Activated CD8-positive, alpha-beta T cell treated with anti-CD3 and anti-CD28 coated beads for 36 hours (primary cell): ENCODE measurements at places on chromosomes 4 and X. TPM values are rescaled to one million over a fixed set of nuclear protein-coding genes. Genes with fewer than 3 reads are reported as not detected.
A peak's percentile ranks its signal among the peaks of the same experiment; 100 is the strongest.

DNA sequence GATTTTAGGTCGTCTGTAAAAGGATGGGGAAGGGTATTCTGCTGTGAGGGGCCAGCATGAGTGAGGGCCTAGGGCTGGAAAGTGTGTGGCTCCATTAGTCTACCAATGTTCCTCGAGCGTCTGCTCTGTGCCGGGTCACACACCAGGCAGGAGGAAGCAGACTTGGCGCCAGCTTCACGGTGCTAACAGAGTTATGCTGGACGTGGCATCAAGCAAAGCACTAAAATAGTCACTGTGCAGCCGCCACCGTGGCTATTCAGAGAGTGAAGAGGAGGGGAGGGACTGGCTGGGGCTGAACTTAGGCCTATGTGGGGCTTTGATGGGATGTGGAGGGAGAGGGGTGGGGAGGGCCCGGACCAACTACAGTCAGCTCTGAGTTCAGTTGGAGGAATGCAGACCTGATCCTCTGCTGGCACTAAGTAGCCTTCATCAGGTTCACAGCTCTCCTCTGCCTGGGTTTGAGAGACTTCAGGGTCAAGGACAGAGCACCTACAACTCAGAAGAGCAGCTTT is 83.9 kb upstream of the MSX1 start:
- DNase-seq, result no peak

The F8A3 gene
- 11.0 TPM for total RNA-seq

DNA sequence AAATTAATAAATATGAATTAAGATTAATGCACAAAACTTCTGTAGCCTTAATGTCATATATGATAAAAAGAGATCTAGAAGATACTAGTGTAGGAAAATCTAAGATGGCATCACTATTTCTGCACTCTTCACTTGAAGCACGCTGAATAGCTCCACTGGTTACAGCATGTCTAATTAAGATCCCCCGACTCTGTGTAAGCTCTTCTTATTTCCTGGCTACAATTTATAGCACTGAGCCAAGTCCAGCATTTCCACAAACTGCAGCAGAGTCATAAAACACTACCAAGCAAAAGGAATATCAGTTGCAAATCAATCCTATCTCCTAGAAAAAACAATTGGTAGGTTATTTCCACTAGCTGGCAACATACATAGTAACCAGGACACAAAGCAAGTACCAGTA is 1.3 kb upstream of the CCNA2 start:
- DNase-seq, result no peak

The TKTL2 gene
- total RNA-seq, result not detected

DNA sequence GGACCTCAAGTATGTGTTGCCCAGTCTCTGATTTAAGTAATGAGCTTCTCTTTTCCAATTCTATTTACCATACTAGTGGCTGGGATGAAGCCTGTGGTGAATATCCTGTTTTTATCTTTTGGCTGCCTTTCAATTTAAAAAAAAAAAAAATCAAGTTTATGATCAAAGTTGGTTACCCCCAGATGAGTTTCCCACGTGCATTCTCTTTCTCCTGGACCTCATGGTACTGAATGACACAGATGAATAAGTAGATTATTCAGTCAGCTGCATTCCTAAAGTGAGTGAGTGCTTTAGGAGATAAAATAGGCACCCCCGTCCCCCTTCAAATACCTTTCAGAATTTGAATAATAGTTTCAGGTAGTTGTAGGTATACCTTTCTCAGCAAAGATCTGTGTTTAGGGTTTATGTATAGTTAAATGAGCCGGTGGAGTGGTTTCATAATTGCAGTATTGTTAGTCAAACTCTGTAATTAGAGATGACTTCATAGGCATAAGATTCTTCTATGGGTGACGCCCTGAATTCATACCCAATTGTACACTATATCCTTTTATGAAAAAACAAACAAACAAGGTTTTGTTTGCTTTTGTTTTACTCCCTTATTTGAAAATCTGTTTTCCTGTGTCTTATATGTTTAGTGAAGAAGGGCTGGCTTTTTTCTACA is 41.9 kb downstream of the PLS3 start:
- DNase-seq, result no peak

The IL1RAPL2 gene
- not detected for total RNA-seq

DNA sequence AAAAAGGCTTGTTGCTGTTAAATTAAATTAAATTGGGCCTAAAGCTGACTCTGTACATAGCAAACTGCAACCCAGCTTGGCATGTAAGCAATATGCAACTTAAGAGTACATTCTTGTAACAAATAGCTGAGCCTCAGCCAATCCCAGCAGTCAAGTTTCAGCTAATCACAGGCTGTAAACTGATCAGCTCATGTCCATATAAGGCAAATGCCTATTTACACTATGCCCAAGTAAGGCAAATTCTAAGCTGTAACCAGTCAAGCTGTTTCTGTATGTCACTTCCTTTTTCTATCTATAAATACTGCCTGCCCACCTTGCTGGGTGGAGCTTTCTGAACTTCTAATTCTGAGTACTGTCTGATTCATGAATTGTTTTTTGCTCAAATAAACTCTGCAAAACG is 429.1 kb upstream of the FTHL17 start:
- no peak for DNase-seq

The RENBP gene
- 15.8 TPM for total RNA-seq

The FATE1 gene
- total RNA-seq, result not detected

DNA sequence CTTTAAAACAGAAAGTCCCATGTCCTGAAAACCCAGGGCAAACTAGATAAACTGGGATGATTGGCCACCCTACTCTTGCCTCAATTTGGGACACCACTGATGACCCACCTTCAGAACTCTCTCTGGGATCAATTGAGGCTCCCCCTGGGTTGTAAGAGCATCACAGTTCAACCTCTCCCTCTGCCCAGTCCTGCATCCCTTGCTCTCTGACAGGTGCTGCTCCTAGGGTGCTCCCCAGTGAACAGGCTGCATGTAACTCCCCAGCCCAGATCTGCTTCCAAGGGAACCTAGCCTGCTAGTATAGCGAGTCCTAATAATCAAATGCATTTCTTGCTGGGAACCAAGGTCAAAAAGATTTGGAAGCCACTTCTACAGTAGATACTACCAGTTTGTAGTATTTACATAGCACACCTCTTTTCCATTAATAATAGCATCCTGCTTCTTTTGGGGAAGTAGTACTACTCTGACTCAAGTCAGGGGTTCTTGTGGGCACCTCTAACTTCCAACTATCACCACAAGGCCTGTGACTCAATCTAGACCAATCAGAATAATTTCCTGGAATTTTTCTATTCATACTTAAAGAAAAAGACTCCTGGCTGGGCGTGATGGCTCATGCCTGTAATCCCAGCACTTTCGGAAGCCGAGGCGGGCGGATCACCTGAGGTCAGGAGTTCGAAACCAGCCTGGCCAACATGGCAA is 42.1 kb upstream of the SPINK2 start:
- DNase-seq, result no peak

DNA sequence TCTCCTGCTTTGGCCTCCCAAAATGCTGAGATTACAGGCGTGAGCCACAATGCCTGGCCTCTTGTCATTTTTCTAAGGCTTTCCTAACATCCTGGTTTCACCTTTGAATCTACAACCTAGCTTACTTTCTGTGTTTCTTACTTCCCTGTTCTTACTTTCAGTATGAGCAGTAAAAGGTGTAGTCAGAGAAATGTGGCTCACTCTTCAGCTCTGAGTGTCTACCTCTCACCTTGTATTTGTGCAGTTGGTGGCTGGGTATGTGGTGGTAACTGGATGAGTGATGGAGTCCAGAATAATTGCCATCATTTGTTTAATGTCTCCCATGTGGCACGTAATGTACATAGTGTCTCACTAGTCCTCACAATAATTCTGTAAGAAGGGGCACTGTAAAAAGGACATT is 19.1 kb upstream of the CXCL11 start:
- DNase-seq, result peak; percentile 44

GRCh38 chr4:56220261-56220660 is 167.0 kb downstream of the AASDH start:
- no peak for DNase-seq

GRCh38 chrX:124383354-124383753 is 37.0 kb downstream of the SH2D1A start:
- DNase-seq, result no peak

The NSUN7 gene
- total RNA-seq, result 0.22 TPM

DNA sequence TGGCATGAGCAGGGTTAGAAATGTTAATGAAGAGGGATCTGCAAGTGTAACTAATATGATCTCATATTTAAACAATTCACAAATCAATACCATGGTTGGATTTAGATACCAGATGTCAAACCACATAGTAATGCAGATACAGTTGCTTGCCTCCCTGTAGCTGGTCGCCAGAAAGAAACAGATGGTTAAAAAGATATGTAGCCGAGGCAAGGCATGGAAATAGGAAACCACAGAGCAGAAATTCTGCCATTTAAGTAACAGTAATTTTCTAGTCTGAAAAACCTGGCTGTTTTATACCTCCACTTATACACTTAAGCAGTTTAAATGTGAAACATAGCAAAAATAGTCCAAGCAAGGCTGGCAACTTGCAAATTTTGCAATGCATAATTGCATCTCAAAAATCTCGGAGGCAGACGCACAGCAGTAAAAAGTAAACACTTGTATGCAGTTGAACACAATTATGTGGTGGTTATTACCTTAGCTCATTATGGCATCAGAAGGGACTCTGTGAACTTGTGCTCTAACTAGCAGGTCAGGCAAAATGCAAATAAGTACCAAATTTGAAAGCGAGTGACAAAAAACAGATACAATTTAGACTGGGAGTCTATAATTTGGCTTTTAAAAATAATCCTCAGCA is 126.8 kb downstream of the NAA11 start:
- no peak for DNase-seq

The TRO gene
- total RNA-seq, result 4.0 TPM

DNA sequence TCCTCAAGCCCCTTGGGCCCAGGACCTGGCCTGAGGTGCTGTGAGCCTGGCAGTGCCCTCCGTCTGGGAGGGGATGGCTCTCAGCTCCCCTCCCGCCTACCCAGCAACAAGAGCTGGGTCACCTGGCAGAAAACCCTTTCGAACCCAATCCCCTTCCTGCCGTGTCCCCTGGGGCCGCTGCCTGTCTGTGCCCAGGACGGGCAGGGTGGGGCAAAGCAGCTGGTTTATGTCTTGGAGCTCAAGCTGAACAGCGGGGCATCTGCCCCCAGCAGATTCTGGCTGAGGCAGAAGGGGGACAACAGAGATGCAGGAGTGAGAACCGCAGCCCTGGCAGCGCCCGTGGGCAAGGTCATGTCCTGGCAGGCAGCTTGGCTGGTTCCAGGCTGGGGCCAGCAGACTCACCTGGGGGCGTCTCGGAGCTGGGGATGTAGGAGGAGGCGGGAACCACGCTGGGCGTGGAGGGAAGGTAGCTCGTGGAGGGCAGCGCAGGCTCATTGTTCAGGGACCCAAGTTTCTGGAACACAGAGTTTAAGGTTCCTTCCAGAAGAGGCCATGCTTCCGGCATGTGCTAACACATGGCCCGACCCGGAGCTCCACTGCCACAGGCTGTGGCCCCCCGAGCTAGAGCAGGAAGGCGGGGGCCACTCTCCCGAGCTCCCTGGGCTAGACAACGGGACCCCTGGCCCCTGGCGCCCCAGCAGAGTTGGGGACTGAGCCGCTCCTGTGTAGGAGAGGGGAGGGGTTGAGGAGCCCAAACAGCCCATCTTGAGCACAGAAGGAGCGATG is 24.2 kb downstream of the NELFA start:
- no peak for DNase-seq

The IDUA gene
- total RNA-seq, result 5.4 TPM

DNA sequence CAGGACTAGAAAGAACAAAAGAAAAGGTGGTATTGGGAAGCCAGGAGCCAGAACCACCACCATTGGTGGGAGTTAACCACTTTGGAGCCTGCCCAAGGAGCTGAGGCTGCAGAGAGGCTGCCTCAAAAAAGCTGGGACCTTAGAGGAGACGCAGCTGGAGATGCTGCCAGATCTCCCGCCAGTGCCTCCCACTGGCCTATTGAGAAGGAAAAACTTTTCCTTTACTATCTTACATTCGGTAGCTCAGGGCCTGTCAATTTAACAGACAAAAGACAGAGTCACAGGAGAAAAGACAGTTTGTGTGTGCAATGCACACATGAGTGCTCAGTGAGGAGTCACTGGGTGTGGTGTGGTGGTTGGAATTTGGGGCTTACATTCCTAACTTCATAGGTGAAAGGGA is 52.4 kb upstream of the HPSE start:
- no peak for DNase-seq

GRCh38 chr4:52052475-52052780 is 1.3 kb downstream of the SPATA18 start:
- no peak for DNase-seq

GRCh38 chr4:84597450-84597849 is 14.5 kb downstream of the CDS1 start:
- DNase-seq, result no peak

The APELA gene
- total RNA-seq, result not detected

DNA sequence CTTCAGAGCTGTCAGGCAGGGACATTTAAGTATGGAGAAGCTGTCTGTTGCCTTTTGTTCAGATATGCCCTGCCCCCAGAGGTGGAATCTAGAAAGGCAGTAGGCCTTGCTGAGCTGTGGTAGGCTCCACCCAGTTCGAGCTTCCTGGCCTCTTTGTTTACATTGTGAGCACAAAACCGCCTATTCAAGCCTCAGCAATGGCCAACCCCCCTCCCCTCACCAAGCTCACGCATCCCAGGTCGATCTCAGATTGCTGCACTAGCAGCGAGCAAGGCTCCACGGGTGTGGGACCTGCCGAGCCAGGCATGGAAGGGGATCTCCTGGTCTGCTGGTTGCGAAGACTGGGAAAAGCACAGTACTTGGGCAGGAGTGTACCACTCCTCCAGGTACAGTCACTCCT is 59.3 kb downstream of the ZNF674 start:
- DNase-seq, result no peak

GRCh38 chrX:16666541-16666940 is 16.6 kb downstream of the S100G start:
- no peak for DNase-seq

- DNase-seq, result no peak
Observed at GRCh38 chr4:33400504-33400903, 2680.3 kb downstream of the PCDH7 start.
